ENCODE measurements at places on chromosomes 12 and 14.

DNA sequence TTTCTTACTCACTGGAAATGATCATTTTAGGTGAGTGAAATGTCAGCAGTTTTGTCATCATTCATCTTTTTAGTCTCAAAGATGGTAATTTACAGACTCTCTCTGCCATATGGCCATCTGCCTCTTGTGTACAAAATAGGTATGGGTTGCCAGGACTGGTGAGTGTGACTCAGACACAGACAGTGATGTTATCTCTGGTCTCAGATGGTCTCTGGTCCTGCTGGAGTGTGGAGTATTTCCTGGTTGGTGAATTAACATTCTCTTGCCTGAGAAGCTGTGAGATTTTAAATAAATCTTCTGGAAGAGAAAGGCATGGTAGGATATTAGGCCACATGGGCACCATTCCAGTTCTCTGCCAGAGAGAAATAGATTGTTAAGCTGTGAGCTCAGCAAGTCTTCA, 207.0 kb downstream of the ATP23 start:
- no peak for DNase-seq

DNA sequence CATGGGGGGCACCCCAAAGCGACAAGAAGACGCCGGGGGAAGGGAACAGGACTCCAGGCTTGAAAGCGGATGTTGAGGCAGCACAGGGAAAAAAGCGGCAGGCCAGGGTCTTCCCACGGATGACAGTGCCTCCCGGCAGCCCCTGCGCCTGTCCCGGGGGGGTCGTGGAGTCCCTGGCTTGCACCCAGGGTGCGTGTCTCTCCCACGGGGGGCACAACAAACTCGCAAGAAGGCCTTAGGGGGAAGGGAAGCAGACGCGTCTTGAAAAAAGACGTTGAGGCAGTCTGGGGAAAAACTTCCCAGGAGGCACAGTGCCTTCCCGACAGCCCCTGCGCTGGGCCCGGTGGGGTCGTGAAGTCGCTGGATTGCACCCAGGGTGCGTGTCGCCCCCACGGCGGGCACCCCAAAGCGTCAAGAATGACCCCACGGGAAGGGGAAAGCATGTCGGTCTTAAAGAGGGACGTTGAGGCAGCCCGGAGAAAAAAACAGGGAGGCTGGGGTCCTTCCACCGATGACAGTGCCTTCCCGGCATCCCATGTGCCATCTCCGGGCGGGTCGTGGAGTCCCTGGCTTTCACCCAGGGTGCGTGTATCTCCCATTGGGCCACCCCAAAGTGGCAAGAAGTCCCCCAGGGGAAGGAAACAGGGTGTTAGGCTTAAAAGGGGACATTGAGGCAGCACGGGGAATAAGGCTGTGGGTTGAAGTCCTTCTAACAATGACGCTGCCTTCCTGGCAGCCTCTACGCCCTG, 159.9 kb upstream of the ALG10B start:
- DNase-seq, result no peak

DNA sequence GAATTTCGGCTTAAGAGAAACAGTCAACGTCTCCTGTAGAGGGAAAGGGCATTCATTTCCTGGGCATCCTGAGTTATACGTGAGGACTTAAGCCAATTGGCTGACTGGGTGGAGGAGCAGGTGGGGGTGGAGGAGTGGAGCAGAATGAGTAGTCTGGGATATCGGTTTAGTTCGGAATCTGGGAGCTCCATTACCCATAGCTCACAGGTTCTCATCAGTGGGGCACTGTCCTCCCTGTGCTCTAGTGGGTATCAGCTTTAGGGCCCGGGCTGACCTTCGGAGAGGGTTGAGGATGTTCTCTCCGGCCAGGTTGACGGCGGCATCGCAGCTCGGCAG, 704 bp downstream of the SDR39U1 start:
- DNase-seq, result no peak

DNA sequence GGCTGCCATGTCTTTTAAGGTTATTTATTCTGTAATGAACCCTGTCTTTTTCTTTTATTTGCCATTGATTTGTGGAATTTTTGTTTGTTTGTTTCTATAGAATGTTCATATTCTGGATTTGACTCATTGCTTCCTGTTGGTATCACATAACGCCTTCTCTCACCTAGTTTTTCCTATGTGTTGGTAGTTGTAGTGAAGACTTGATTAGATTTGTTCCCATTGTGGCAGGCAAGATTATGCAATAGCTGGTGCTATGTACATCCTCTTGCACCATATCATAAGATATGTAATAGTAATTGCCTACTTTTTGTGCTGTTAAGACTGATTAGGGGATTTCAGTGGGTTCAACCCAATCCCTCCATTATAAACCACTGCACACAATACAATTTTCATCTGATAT, 3.9 kb upstream of the KRT6B start:
- no peak for DNase-seq

DNA sequence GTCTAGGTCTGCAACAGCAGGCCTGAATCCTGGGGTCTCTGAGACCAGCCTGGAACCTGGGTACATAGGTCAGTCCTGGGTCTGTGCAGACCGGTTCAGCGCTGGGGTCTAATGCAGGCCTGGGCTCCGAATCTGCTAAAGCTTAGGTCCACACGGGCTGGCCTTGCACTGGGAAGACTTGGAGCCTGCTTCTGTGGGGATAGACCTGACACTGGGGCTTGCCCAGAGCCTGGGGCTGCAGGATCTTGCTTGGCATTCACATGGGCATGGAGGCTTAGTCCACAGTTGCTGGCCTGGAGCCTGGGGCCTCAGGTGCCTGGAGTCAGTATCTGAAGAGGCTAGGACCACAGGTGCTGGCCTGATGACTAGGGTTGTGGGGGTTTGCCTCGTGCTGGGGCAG, 369.8 kb upstream of the SEL1L start:
- DNase-seq, result no peak

- no peak for DNase-seq
These were observed 24.6 kb downstream of the ZFP36L1 start for GRCh38 chr14:68768316-68768715.

GRCh38 chr14:47526591-47527244, 148.7 kb downstream of the MDGA2 start:
- no peak for DNase-seq

DNA sequence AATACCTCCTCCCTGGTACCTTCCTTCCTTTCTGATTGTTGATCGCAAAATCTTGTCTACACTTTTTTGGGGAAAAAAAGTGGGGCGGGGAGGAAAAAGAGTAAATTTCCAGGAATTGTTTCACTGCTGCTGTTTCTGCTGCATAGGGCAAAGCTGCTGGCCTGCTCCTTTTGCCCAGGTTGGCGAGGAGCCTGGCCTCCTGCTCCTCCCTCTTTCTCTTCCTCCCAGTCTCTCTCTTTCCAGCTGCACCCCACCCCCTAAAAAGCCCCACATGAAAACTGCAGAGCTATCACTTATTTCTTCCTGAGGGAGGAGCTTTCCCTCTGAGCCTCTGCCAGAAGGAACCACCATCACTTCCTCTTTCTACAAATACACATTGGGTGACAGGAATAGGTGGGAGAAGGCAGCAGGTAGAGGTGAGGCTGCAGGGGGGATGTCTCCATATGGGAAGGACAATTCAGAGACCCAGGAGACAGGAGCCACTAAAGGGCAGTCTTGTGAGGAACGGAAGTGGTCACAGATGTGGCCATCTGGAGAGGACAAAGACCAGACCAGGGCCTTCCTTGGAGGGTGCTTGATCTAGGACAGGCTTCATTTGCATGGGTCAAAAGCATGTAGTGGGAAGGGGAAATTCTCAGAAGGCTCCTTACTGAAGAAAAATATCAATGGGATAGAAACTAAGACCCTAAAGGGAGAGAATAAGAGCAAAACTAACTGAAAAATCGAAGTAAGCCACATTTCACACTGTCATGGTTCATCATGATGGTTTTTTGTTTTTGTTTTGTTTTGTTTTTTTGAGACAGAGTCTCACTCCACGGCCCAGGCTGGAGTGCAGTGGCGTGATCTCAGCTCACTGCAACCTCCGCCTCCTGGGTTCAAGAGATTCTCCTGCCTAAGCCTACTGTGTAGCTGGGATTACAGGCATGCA, 14.8 kb downstream of the ZBTB39 start:
- no peak for DNase-seq

GRCh38 chr14:78196323-78196722, 26.1 kb downstream of the NRXN3 start:
- no peak for DNase-seq

DNA sequence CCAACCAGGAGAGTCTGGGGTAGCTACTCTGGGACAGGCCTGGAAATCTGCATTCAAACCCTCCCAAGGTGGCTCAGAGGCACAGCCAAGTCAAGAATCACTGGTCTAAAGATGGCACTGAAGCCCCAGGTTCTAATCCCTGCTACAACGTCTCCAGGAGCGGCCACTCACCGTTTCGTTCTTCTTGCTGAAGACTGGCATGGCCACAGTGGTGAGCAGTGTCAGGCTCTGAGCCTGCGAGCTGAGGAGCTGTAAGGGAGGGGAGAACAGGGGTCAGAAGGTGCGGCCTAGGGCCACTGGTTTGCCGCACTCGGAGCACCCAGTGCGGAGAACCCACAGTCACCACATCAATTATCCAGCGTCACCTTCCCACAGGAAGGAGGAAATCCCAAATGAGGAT, 38.8 kb downstream of the CACNA2D4 start:
- DNase-seq, result no peak

DNA sequence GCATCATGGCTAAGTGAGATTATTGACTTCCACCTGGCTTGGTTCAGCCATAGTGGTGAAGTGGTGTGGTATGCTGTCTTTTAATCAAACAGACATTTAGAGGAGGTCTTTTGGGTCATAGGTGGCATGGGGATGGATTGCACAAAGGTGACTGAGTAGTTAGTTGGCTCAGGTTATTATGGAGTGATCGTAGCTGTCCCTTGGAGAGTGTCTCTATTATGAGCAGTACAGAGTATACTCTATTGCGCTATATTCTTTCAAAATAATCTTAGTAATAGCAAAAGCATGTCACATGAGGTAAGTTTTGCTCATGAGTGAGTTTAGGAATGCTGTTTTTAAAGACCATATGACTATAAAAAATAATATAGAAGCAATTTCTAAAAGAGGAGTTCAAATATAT, 60.4 kb downstream of the RASSF8 start:
- DNase-seq, result no peak

- no peak for DNase-seq
These were observed 236.5 kb downstream of the DPF3 start for GRCh38 chr14:72657214-72657921.

DNA sequence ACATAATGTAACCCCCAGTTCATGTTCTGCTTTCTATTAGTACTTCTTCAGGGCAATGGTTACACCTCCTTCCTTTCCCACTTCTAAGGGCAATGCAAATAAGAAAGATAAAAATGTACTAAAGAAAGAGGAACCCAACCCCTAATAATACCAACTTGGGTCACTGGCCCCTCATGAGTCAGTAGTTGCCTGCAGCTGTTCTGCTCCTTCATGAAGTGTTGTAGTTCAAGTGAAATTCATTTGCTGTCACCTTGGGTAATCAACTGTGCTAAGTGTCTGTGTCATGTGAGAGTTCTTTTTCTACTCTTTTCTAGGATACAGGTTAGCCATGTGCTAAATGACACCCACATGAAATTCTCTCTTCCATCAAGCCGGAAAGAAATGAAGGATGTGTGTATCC, 91.8 kb downstream of the PLXNC1 start:
- no peak for DNase-seq

GRCh38 chr14:91348845-91349465, 68.7 kb downstream of the CCDC88C start:
- DNase-seq, result no peak

DNA sequence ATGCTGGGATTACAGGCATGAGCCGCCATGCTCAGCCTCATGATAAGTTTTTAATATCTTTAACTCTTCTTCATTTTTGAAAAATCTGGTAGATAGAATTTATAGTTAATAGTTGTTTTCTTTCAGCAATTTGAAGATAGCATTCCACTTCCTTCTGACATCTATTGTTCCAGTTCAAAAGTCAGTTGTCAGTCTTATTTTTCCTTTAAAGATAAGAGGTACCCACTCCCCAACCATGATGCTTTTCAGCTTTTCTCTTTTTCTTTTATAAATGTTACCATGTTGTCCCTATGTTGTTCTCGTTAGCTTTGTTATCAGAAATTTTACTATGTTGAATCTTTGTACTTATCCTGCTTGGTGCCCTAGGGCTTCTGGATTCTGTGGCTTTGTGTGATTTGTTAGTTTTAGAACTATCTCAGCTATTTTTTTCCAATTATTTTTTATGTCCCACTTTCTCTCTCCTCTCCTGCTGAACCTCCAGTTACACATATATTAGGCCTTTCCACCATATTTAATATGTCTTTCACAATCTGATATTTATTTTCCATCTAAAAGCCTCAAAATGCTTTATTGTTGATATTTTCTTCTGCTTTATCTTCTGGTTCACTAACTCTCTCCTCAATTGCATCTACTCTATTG, 181.6 kb upstream of the FOXN3 start:
- no peak for DNase-seq

DNA sequence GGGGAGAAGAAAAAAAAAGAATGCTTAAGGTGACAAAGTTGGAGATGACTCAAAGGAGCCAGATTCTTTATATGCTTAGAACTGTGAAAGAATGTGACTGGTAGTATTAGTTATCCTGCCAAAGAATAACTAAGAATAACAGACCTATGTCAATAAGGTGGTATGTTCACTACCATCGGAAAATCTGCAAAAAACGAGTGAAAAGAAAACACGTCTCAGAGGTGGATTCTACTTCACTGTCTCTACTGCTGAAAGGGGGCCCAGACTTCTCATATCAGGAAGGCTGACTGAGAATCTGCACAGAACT, 64.7 kb downstream of the IPO8 start:
- no peak for DNase-seq

- DNase-seq, result no peak
These were observed 161.1 kb upstream of the FOXN3 start for GRCh38 chr14:89578156-89578555.

- DNase-seq, result no peak
These were observed 488.3 kb upstream of the FLRT2 start for GRCh38 chr14:85041618-85042017.

DNA sequence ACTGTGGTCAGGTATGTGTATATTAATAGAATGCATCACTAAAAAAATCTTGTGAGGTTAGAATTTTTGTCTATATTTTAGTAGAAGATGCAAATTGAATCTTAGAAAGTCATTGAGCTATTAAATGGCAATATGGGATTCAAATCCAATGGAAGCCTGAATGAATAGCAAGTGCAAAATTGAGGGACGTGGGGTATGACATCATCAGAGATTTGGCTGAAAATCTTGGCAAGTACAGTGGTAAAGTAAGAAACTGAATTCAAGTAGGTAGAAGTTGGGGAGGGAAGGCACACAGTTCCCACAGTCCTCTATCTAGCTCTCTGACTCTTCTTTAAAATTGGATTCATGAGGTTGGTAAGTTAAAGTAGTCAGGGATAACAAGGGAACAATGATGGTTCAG, 97.4 kb upstream of the SSTR1 start:
- no peak for DNase-seq

DNA sequence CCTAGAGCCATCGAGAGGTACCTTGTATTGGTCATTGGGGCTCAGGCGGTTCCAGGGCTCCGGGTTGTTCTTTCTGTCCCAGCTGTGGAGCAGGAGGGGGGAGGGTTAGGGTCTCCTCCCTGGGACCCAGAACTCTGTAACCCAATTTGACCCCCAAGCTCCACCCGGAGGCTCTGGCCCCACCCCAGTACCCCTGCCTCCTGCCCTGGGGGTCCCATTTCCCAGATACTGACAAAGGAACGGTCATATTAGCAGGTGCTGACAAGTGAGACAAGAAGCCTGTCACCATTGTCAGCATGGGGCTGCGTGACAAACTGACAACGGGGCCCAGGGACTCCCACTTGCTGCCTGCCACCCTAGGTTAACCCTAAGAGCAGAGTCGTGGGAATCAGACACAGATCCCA, 6.2 kb downstream of the SHMT2 start:
- DNase-seq, result no peak

All from activated CD4-positive, alpha-beta T cell treated with anti-CD3 and anti-CD28 coated beads for 24 hours (primary cell).